Aorta (tissue), 5 donors: ENCODE measurements at places on chromosomes 11 and 22. TPM values are rescaled to one million over a fixed set of nuclear protein-coding genes. Genes with fewer than 3 reads are reported as not detected.

DNA sequence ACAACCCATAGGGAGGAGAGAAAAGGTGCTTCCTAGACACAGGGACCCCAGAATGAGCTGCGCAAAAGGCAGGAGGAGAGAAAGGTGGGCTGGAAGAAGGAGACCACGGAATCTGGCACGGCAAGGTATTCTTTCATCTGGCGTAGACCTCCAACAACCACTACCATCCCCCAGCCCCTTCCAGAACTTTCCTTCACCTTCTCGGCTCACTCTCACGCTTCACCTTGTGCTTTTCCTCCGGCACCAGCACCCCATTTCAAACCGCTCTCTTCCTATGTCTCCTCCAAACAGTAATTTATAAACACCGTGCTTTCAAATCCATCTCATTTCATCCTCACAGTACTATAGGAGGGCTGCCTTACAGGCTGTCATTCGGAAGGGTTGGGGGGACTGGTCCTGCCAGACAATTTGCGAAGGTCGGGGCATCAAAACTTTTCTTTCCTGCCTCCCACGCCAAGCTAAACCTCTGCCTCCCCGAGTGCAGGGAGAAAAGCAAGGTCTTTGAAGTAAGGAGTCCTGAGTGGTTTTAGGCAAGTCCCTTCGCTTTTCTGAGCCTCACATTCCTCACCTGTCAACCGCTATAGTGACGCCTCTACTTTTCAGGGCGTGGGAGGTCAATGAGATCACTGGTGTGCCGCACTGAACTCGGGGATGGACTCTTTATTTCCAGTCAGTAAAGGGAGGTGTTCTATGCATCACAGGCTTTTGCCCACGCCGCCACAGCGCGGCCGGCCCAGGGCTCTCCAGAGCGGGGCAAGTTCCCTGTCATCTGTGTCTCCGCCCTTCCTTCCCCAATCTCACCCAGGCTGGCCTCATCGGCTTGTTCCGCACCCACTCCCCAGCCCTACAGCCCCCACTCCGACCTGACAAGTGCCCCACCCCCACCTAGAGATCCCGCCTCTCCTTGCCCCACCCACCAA, 800 bp downstream of the KCTD21 start:
- no peaks in the 10 kb centered on the region for H3K27me3 ChIP-seq
- H3K4me1 ChIP-seq = no peaks in the 10 kb centered on the region
- H3K4me3 ChIP-seq = peak overlapping the region; percentile 56
- H3K27ac ChIP-seq = no peak overlapping the region
- H3K36me3 ChIP-seq = no peaks in the 10 kb centered on the region
- DNase-seq = peak; percentile 34

GRCh38 chr11:107370390-107370789, 87.2 kb downstream of the CWF19L2 start:
- DNase-seq = no peak
- H3K4me3 ChIP-seq = no peak overlapping the region
- no peaks in the 10 kb centered on the region for H3K27me3 ChIP-seq
- H3K36me3 ChIP-seq = no peaks in the 10 kb centered on the region

GRCh38 chr11:87223816-87224215, 186.1 kb downstream of the TMEM135 start:
- no peaks in the 10 kb centered on the region for H3K27me3 ChIP-seq
- H3K27ac ChIP-seq = no peak overlapping the region
- no peaks in the 10 kb centered on the region for H3K4me1 ChIP-seq
- no peaks in the 10 kb centered on the region for H3K36me3 ChIP-seq

DNA sequence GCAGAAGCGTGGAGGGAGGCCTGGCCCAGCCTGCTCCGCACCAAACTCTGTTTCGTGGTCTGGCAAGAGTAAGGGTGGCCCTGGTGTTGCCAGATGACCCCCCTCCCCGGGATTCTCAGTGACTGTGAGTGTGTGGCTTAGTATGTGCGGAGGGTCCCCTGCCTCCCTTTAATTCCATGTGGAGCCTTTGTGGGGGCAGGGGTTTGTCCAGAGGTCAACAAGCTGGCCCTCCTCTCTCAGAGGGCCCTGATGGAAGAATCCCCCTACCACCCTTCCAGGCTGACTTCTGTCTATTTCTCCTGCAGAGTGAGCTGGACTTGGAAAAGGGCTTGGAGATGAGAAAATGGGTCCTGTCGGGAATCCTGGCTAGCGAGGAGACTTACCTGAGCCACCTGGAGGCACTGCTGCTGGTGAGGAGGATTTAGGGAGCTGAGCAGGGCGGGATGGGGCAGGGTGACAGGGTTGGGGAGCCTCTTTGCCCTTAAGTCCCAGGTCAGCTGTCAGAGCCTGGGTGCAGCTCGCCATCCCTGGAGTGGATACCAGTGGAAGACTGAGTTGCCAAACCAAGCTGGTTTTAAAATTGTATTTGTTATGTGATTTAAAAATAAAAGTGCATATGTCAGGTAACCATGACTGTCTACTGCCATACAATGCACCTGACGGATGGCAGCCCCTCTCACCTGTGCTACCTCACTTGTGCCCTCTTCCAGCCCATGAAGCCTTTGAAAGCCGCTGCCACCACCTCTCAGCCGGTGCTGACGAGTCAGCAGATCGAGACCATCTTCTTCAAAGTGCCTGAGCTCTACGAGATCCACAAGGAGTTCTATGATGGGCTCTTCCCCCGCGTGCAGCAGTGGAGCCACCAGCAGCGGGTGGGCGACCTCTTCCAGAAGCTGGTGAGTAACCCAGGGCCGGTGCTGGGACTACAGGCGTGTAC, 80.6 kb downstream of the BCR start:
- H3K4me3 ChIP-seq = no peak overlapping the region
- DNase-seq = no peak
- H3K27ac ChIP-seq = no peak overlapping the region
- no peaks in the 10 kb centered on the region for H3K4me1 ChIP-seq
- H3K36me3 ChIP-seq = no peaks in the 10 kb centered on the region
- no peaks in the 10 kb centered on the region for H3K27me3 ChIP-seq

- H3K4me3 ChIP-seq = no peak overlapping the region
- no peaks in the 10 kb centered on the region for H3K4me1 ChIP-seq
- no peak overlapping the region for H3K27ac ChIP-seq
- no peaks in the 10 kb centered on the region for H3K27me3 ChIP-seq
Measured at GRCh38 chr11:17635551-17635938, 83.8 kb upstream of the MYOD1 start.

GRCh38 chr11:36274414-36274813, 14.8 kb downstream of the COMMD9 start:
- no peaks in the 10 kb centered on the region for H3K27me3 ChIP-seq
- DNase-seq = no peak
- no peak overlapping the region for H3K4me3 ChIP-seq
- H3K36me3 ChIP-seq = peaks cover 15% of the 10 kb centered on the region
- H3K4me1 ChIP-seq = no peaks in the 10 kb centered on the region
- no peak overlapping the region for H3K27ac ChIP-seq

- no peaks in the 10 kb centered on the region for H3K36me3 ChIP-seq
- no peak overlapping the region for H3K4me3 ChIP-seq
- no peaks in the 10 kb centered on the region for H3K27me3 ChIP-seq
- no peak for DNase-seq
Measured at GRCh38 chr11:74672332-74672955, 58.8 kb downstream of the CHRDL2 start.

DNA sequence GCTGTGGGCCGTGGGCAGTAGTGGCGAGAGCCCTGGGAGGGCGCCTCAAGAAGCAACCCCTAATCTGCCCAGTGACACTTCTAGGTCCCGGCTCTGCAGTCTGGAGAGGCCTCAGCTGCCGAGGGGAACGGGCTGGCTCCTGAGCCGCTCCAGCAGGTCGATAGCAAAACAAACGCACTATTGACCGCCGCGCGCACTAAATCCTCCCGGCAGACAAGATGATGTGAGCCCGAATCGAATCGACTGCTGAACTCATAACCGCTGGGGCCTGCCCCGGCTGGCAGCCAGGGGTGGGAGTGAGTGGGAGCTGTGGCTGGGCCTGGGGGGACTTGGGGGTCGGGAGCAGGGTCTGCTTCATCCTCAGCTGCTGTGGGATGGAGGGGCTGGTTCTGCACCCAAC, 36.1 kb downstream of the FLRT1 start:
- H3K4me1 ChIP-seq = no peaks in the 10 kb centered on the region
- no peak for DNase-seq
- H3K36me3 ChIP-seq = no peaks in the 10 kb centered on the region
- H3K4me3 ChIP-seq = no peak overlapping the region

JAML gene
- total RNA-seq = 29.5 TPM

CHST1 gene
- total RNA-seq = 15.2 TPM

SPI1 gene
- 56.0 TPM for total RNA-seq
